ENCODE measurements at places on chromosomes 5 and 9.

DNA sequence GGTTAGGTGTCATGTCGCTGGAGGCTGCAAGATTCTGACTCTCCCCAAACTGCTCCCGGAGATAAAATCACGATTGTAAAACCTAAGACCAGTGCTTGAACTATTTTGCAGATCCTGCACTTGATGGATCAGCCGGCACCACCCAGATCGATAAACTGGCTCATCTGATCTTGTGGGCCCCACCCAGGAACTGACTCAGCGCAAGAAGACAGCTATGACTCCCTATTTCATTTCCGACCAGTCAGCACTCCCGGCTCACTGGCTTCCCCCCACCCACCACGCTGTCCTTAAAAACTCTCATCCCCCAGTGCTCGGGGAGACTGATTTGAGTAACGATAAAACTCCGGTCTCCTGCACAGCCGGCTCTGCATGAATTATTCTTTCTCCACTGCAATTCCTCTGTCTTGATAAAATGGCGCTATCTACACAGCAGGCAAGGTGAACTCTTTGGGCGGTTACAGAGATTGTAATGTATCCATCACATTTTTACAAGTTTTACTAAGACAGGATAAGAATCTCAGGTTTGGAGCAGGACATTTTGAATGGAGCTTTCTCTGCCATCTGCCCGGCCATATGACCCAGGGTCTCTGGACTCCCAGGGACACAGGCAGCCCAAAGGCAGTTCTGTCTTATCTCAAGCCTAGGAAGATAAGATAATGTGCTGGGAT lies 10.6 kb upstream of the PPP1R26 start:
- no peak for DNase-seq

GRCh38 chr9:124873664-124874063 lies 11.7 kb downstream of the ARPC5L start:
- no peak for DNase-seq

DNA sequence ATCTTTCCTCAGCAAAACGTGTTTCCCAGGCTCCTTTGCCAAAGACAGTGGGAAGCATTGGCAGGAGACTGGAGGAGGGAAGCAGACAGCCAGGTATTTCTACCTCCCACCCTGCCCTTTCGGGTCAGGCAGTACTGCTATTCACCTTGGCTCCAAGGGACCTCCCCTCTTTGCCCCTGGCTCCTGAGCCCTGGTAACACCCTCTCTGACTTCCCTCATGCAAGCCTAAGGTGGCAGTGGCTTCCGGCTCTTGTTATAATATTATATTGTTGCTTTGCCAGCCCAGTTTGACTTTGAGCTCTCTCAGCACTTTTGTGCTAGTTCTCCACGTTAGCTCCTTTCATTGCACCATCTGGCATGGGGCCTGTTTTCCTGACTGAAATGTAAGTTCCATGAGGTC lies 81.6 kb upstream of the IFNK start:
- no peak for DNase-seq

DNA sequence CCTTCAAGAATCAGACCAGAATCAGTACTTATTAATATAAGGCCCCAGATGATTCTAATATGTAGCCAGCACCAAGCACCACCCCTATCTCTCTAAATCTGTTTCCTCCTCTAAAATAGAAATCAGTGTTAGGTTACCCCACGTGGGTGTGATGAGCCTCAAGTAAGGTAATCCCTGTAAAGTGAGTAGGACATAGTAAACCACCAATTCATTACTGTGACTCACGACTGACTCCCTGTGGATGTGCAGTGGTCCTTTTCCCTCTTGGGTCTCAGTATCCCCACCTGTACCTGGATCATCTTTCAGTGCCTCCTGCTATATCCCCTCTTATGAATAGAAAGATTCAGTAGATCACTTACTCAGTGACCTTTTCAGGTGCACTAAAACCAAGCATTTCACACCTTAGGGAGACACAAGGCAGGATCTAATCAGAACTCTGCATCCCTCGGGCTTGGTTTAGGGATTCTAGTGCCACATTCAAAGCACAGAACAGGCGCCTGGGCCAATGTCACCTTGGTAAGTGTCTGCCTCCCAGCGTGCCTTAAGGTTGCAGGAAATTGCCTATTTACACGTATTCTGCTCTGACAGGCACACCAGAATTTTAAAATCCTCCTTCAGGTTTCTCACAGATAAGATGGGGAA lies 12.2 kb upstream of the ALDH1B1 start:
- DNase-seq = no peak

- DNase-seq = no peak
Measured at GRCh38 chr9:126628969-126629674, 15.4 kb downstream of the LMX1B start.

GRCh38 chr5:161546470-161547301 lies at the start of gene GABRB2:
GABRB2 (minus strand) TSS chr5:161546725; CDS start chr5:161546643, 82 bp downstream.
- DNase-seq = peak; percentile 86

DNA sequence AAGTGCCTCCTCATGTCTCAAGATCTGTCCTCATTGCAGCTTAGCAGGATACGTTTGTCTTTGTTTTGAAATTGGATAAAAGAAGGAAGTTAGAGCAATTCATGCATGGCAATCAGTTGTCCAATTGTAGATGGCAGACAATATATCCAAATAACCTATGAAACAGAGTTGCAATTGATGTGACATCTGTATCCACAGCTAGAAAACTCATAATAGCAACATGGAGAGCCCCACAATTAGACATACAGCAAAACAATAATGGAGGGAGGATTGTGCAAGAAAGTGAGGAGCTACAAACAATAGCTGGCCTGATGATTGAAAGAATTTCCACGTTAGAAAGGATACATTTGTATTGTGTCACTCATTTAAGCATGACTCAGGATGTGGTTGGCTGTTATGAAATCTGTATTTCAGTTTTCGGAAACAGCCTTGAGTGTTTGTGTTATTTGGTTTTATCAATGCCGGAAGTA lies 132.0 kb downstream of the FAM174A start:
- no peak for DNase-seq

DNA sequence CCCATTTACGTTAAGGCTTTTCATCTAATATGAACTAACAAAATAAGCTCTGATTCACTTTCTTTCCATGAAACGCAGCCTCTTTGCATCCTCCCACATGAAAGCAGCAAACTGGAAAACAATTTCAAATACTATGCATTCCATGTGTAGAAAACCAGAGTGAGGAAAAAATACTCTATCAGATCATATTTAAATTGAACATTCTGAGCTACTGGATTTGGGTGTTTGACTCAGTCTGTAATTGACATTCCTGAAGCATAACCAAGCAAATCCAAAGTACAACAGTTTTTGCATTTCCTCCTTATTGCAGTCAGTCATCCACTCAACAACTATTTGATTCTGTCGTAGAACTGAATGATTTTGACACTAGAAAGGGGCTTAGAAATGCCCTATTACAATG lies 399.1 kb upstream of the NMUR2 start:
- no peak for DNase-seq

DNA sequence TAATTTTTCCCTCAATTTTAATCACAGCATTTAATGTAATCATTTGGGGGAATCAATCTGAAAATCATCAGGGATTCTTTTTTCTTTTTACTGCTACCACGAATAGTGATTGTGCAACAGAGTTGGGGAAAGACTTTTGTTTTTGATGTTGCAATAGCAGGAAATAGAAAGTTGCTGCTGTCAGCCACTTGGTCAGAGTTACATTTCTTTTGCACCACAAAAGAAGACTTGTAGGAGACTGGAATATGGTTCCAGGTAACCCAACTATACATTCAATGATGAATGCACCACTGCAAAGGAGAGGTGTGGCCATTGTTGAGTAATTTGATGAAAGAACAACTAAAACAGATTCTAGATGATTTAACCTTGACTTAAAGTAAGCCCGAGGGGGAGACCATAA lies 46.3 kb upstream of the PALM2AKAP2 start:
- DNase-seq = no peak

- no peak for DNase-seq
Measured at GRCh38 chr5:111116550-111116949, 24.4 kb downstream of the WDR36 start.

GRCh38 chr9:13295556-13295955 lies 16.1 kb upstream of the MPDZ start:
- no peak for DNase-seq

DNA sequence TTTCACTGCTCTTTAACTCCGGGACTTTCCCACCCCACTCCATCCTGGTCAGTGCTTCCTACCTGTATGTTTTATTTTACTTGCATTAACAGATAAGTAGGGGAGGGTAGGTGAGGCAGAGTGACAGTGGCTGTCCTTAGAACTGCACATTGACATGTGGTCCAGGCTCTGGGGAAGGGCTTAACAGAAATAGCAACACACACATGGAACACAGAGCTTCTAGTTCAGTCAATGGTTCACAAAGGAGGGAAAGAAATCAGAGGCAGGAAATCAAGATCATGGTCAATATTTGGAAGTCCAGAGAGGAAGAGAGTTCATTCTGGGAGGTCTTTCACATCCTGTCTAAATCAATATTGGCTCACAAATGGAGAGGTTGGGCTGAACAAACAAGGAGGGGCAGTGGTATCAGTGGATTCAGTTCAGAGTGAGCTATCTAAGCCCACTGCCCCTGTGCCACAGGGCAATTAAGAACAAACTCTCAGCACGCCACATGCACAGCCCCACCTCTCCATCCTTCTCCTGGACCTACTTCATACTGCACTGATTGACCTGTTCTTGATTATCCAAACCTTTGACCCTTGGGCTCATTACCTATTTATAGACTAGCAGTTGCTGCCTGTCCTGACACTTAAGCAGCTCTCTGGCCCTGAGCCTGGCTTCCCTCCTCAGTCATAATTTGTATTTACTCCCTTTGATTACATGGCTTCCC lies 6.2 kb upstream of the VPS13A start:
- DNase-seq = no peak

DNA sequence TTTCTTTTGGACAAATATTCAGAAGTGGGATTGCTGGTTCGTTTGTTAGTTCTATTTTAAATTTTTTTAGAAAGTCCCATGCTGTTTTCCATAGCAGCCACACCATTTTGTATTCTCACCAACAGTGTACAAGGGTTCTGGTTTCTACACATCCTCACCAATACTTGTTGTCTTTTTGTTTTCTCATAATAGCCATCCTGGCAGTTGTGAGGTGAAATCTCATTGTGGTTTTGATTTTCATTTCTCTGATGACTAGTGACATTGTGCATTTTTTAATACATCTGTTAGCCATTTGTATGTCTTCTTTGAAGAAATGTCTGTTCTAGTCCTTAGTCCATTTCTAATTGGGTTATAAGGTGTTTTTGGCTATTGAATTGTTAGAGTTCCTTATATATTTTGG lies 214.3 kb downstream of the ARRDC3 start:
- DNase-seq = no peak

GRCh38 chr9:116060631-116061030 lies 93.0 kb upstream of the PAPPA start:
- DNase-seq = no peak

DNA sequence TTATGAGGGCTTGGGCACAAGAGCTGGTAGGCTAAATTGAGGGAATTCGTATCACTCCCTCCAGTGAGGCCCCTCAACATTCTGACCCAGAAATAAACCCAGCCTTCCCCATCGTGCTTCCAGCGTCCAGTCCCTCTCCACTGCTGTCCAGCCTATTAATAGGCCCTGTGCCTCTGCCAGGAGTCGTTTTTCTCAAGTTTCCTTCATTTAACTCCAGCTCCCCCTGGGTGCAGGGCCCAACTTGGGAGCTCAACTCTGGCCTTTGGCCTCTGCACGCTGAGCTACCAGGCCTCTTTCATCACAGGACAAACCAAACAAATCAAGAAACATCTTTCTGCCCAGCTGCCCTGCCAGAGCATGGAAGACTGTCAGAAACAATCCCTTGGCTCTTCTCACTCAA lies 10.0 kb downstream of the HBEGF start:
- no peak for DNase-seq

GRCh38 chr5:107937651-107938355 lies 267.1 kb upstream of the EFNA5 start:
- peak; percentile 11 for DNase-seq

- DNase-seq = no peak
Measured at GRCh38 chr5:80143491-80143890, 108.3 kb downstream of the THBS4 start.

DNA sequence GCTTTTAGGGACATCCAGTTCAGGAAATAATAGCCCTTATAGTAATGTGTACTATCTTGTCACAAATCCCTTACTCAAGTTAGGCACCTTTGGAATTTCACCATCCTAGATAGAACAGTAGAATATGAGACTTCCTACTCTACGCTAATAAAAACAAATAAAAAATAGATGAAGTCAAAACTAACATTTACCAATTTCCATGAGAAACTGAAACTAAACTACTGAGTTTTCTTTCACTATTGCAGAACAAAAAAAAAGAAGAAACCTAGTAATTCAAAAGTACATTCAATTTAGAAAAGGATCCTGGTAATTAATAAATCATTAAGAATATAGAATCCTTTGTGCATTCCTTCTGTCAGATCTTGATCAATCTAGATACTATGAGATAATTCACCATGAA lies 14.0 kb downstream of the STARD4 start:
- DNase-seq = no peak

GRCh38 chr5:55927861-55928655 lies 66.7 kb downstream of the IL6ST start:
- DNase-seq = no peak

GRCh38 chr9:127557466-127557869 lies 54.6 kb upstream of the STXBP1 start:
- DNase-seq = peak; percentile 82

GRCh38 chr5:145999208-145999607 lies 62.8 kb downstream of the SH3RF2 start:
- DNase-seq = no peak

DNA sequence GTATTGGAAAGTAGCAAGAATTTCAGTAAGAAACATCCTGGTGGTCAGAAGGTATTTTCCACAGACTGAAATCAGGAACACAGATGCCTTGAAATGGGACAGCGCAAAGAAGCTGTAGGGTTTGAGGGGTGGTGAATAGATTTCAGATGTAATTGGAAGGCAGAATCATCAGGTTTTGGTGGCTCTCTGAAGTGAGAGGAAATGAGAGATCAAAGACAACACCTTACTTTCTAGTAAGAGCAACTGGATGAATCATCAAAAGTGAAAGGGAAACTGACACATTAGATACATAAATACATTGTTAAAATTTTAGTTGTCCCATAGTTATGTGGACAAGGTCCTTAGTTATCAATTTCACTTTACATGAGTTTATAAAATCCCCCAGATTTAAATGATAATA lies 188.2 kb upstream of the SLC27A6 start:
- DNase-seq = no peak

DNA sequence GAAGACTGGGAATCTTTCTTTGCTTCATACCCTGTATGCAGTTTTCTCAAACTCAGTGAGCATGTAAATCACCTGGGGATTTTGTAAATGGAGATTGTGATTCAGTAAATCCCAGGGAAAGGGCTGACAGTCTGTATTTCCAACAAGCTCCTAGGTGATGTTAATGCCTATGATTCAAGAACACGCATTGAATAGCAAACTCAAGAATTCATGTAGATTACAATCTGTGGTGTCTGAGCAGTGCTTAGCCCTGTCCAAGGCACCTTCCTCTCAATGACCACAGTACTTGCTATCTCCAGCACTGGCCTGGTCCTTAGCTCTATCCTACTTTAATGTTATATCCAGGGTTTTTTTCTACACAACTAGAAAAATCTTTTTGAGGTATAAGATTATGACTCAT lies 721.4 kb upstream of the MEF2C start:
- no peak for DNase-seq

- no peak for DNase-seq
Measured at GRCh38 chr5:52491818-52492217, 295.9 kb upstream of the ITGA1 start.

GRCh38 chr9:90124961-90125360 lies 517.7 kb downstream of the DIRAS2 start:
- DNase-seq = peak; percentile 75
